T-helper 17 cell (primary cell): ENCODE measurements at places on chromosomes 13 and 19. TPM values are rescaled to one million over a fixed set of nuclear protein-coding genes. Genes with fewer than 3 reads are reported as not detected.

GRCh38 chr13:80755910-80756309, 415.0 kb upstream of the SPRY2 start:
- no peaks in the 10 kb centered on the region for H3K36me3 ChIP-seq
- no peaks in the 10 kb centered on the region for H3K27me3 ChIP-seq
- H3K4me3 ChIP-seq, result no peak overlapping the region
- DNase-seq, result no peak
- H3K27ac ChIP-seq, result no peak overlapping the region
- no peaks in the 10 kb centered on the region for H3K4me1 ChIP-seq

DNA sequence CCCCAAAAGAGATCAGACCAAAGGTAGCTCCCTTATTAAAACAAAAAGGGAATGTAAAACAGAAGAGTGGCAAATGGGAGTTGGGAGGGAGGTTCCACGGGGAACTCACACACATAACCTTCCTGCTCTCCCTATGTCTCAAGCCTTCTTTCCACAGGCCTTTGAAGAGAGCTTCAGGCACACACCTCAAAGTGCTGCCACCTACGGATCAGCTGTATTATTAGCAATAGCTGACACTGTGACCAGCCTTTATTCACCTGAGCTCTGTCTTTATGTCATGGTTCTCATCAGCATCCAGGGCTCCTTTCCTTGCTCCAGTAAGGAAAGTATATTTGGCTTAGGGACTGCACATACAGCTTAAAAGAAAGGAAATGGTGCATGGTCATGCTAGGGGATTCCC, 11.3 kb downstream of the ZNF571 start:
- H3K4me3 ChIP-seq, result no peak overlapping the region
- no peaks in the 10 kb centered on the region for H3K4me1 ChIP-seq
- H3K36me3 ChIP-seq, result peaks cover 9% of the 10 kb centered on the region
- H3K27me3 ChIP-seq, result no peaks in the 10 kb centered on the region
- H3K27ac ChIP-seq, result no peak overlapping the region

DNA sequence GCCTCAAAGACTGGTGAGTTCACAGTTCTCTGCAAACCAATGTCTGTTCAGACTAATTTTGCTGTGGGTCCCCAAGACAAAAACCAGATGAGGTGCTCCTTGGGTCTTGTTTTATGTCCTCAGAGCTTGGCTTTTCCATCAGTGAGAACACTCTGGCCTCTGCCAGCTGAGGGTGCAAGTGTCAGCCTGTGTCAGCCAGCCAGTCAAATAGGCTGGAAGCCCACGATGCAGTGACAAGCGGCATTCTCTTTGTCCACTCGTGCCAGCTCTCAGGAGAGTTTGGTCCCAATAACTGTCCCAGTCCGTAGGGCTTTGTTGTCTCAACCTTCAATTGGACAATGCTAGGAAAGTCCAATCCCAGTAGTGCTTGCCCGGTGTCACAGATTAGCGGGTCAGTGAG, 9.4 kb upstream of the AKT2 start:
- DNase-seq, result no peak
- H3K36me3 ChIP-seq, result peaks cover 2% of the 10 kb centered on the region
- no peak overlapping the region for H3K4me3 ChIP-seq

DNA sequence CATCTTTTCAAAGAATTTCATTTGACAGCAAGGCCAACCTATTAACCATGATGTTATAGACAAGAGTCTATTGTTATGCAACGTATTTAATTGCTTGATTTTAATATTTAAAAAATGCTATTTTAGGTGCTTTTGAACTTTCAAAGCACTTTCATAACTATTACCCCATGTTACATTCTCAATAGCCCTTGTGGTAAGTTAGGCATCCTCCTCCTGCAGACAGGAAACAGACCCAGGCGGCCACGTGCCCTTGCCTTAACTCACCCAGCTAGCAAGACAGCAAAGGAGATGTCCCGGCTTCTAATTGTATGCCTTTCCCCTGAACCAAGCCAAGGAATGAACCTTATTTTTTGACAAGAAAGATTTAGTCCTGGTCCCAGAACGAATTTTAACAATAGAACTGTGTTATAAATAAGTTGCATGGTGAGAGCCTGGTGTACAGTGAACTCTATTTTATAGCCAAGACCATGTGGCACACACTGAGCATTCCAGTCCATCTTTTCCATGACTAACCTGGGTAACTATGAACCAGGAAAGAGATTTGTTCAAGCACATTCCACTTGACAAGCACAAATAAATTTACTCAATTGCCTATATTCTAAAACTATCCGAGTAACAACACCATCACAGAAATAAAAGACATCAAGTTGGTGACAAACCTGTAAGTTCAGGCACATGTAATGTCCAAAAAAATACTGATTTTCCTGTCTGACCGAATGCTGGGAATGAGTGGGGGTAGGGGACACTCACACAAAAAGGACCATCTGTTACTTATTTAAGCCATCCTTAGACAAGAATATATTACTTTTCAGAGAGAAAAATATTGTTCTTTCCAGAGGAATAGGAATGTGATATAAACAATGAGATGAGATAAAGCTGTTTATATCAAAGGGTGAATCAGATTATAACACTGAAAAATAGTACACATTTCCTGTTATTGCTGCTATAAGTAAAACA, 163.0 kb downstream of the EFNB2 start:
- no peaks in the 10 kb centered on the region for H3K36me3 ChIP-seq
- peaks cover 32% of the 10 kb centered on the region for H3K27me3 ChIP-seq
- H3K4me3 ChIP-seq, result no peak overlapping the region

The PRR12 gene
- total RNA-seq, result 44.6 TPM

The CAPN12 gene
- total RNA-seq, result 6.8 TPM
